Gastroesophageal sphincter (tissue), 4 donors: ENCODE measurements at places on chromosomes 4 and X. TPM values are rescaled to one million over a fixed set of nuclear protein-coding genes. Genes with fewer than 3 reads are reported as not detected.

DNA sequence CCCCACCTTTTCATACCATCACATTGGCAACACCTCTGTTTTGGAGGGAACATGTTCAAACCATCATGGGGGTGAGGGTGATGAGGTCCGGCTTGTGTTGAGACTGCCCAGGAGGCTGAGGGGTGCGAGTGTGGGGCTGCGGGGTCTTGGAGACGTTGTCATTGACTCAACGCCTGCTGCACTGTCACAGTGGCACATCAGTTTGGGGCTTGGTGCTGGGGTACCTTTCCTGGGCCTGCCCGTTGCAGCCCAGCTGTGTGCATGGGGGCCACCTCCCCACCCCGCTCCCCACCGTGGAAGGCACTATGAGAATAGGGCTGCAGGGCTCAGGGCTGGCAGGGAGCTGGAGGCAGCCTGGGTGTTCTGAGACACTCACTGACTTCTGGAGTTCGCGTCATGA is 2.3 kb downstream of the HTRA3 start:
- ATAC-seq, result no peak

Gene SLC4A4
- 3.7 TPM for total RNA-seq

DNA sequence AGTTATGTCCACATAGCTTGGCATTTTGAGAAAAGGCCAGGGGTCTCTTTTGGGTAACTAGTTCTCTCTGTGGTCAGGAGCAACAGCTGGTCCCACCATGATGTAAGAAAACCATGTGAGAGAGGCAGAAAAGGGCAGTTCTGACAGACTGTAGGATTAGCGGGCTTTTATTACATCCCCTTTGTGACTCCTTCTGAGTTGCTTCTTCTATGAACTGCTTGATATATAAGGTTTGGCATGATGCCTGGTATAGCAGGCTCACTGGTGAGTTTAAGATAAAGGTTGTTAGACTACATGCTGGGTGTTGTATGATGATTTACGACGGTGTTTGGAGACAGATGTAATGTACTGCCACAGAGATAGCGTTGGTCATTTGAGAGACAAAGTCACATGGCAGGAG is 2308.1 kb upstream of the AGA start:
- ATAC-seq, result no peak

Gene CITED1
- 1.7 TPM for total RNA-seq

- ATAC-seq, result no peak
Observed at GRCh38 chrX:6693051-6693450, 158.1 kb upstream of the VCX3A start.

- no peak for ATAC-seq
Observed at GRCh38 chr4:6854098-6854744, 55.4 kb upstream of the TBC1D14 start.
